AG04449 (cell line): ENCODE measurements at places on chromosomes 1 and 21.

DNA sequence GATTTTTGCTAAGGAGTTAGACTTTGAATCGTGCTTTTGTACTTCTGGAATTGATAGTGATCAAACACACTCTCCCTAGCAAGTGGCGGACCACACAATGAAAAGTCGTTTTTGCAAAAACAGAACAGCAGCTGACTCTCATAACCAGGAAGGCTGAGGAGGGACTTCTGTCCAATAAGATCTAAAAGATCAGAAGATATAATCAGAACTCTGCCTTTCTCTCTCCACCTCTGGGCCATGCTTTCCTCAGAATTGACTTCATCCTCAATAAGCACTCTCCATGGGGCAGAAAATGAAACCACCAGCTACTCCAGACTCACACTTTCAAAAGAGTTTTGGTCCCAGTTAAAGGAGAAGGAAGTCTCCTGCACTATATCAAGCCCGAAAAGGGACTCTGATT, 55.3 kb upstream of the SAMD13 start:
- no peak for DNase-seq

GRCh38 chr1:199529324-199529723, 498.2 kb upstream of the NR5A2 start:
- no peak for DNase-seq

GRCh38 chr21:45472445-45473365, 67.7 kb downstream of the COL18A1 start:
- no peak for DNase-seq

DNA sequence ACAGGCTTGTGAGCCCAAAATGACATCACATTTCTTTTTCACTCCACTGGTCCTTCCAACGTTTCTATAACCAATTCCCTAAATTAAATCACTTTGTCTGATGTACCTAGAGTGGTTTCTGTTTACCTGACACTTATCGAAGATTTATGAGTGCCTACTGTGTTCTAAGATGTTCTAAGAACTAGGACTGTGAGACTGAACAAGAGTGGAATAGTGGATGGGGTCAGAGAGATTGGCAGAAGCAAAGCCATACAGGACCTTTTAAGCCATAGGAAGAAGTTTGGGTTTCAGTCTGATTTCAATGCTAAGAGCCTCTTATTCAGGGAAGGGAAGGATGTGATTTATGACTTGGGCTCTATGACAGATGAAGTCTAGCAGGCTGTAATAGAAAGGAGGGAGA, 72.3 kb upstream of the LAPTM5 start:
- no peak for DNase-seq

GRCh38 chr1:200265104-200265503, 144.7 kb downstream of the ZNF281 start:
- no peak for DNase-seq

- no peak for DNase-seq
These were observed 27.1 kb downstream of the RIMS3 start for GRCh38 chr1:40638097-40639036.

- DNase-seq: peak; percentile 74
These were observed 24.3 kb upstream of the PLCH2 start for GRCh38 chr1:2451741-2452140.

DNA sequence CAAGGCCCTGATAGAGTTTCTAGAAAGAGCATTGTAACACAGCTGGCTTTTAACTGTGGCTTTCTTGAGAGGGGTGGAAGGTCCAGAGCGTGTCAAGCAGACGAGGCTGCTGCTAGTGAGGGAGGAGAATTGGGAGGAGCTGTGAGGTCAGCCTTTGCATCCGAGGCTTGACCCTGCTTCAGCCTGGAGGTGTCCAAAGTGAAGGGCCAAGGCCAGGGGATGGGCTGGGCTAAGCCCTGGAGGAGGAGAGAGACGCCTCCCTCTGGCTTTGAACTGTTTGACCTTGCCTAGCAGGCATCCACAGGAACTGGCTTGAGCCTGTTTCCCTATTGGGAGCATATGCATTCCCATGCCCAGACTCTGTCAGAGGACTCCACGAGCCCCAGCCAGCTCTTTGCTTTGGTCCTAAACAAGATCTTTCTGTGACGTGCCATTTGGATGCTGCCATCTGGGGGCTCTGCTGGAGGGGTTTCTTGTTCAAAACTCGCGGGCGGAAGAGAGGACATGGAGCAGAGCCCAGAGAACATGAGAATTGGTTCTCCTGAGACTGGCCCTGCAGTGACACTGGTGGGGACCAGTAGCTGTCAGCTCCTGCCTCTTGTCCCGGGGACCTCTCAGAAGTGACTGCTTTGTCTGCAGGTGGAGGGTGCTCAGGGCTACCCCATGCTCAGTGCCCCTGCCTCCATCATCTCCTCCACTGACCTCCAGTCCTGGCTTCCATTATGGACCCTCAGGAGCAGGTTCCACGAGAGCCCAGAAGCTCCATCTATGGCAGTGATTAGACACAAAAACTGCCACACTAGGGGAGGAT, 5.5 kb downstream of the ACTRT2 start:
- DNase-seq: no peak

DNA sequence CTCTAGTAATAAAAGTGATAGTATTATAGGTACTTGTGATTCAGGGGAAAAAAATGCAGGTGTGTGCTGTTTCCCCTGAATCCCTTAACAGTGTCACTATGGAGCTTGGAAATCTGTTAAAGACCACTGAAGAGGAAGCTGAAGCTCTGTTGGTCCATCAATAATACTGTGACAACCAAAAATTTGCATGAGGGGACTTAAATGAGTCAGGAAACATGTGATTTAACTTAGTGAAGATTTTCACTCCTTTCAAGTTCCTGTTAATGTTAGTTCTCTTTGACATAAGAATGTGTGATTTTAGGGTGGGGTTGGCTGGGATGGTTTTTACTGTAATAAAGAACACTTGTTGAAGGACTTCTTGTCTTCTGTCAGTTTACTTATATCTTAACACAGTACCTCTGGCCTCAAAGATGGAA, 32.0 kb downstream of the VANGL2 start:
- DNase-seq: no peak

DNA sequence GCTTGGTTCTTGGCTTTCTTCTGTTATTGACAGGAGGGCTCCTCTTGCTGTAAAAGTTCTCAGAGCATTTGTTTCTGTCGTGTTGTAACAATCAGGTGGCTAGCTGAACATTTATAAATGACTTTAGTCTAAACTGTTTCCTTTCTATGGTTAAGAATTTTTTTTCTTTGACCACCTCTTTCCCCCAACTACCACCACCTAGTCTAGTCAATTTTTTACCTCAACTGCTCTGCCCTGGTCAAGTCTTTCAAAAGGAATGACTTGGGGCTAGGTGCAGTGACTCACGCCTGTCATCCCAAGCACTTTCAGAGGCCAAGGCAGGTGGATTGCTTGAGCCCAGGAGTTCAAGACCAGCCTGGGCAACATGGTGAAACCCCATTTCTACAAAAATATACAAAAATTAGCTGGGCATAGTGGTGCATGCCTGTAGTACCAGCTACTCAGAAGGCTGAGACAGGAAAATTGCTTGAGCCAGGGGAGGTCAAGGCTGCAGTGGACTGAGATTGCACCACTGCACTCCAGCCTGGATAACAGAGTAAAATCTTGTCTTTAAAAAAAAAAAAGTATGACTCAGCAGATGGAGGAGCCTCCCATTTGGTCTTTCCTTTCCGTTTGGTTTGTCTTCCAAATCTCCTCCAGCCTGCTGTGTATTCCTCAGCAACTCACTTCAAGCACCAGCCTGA, 40.7 kb downstream of the MAP3K21 start:
- DNase-seq: no peak

GRCh38 chr21:28834335-28835238, 158.1 kb downstream of the LTN1 start:
- no peak for DNase-seq

GRCh38 chr1:76763738-76764137, 103.5 kb upstream of the ST6GALNAC5 start:
- DNase-seq: no peak

DNA sequence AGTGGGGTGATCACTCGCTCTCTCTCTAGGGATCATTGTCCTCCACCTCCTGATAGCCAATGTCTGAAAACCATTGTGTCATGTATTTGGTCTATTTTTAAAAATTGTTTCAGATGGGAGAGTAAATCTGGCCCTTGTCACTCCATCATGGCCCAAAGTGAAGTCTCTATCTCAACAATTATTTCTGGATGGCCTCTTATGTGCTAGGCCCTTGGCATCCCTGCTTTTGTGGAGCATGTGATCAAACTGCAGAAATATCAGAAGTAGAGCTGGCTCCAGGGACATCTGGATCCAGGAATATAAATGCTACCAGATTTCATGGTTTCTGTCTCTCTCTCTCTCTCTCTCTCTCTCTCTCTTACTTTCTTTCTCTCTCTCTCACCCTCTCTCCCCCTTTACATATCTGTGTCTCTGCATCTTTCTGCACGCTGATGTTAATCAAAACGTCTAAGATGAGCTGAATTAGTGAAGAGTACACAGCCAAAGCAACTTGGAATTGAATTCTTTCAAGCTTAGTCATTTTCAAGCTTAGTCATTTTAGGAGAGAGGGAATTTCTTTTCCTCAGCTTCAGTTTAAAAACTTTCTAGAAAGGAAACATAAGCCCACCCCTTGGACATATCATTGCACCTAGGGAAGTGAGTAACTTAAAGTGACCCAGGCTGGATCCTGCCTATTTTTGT, 47.4 kb upstream of the DOCK7 start:
- no peak for DNase-seq

GRCh38 chr1:17831597-17831996, 76.5 kb downstream of the ACTL8 start:
- peak; percentile 3 for DNase-seq

DNA sequence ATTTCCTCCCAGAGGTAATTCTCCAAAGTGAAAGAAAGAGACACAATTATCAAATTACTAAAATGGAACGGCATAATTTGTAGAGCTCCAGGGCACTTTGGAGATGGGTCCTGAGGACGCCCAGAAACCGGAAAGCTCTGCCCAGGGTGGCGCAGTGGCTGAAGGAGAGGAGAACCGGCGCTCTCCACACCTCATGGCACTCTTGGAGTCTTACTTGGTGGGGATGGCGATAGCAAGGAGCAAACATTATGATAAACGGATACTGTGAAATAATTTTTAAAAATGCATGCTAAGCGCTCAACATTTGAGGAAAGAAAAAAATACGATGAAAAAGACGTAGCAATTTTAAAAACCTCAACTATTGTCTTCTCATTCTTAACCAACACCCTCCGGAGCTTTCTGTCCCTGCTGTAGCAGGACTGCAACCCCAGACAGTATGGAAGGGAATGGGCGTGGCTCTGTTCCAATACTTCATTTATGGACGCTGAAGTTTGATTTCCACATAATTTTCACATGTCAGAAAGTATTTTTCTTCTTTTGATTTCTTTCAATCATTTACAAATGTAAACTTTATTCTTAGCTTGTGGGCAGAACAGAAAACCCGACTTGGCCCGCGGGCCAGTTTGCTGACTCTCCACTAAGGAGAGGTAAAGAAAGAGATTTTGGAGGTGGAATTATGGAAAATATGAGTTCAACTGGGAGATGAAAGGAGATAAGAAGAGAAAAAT, 1.1 kb downstream of the S100A11 start:
- no peak for DNase-seq

DNA sequence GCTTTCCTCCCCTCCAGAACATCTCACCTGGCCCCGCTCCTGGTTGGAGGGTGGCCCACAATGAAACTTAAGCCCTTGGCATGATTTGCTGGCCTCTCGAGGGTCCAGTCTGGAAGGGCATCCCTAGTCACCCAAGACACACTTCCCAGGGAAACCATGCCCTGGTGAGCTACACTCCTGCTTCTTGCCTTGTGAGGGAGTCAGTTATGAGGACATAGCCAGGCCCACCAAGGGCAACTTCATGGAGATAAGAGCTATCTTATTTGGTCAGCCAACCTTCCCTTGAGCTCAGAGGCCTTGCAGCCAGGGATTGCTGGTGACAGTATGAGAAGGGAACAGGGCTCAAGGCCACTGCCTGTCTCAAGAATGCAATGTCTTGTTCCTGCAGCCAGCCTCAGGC, 9.7 kb downstream of the TNR start:
- no peak for DNase-seq

DNA sequence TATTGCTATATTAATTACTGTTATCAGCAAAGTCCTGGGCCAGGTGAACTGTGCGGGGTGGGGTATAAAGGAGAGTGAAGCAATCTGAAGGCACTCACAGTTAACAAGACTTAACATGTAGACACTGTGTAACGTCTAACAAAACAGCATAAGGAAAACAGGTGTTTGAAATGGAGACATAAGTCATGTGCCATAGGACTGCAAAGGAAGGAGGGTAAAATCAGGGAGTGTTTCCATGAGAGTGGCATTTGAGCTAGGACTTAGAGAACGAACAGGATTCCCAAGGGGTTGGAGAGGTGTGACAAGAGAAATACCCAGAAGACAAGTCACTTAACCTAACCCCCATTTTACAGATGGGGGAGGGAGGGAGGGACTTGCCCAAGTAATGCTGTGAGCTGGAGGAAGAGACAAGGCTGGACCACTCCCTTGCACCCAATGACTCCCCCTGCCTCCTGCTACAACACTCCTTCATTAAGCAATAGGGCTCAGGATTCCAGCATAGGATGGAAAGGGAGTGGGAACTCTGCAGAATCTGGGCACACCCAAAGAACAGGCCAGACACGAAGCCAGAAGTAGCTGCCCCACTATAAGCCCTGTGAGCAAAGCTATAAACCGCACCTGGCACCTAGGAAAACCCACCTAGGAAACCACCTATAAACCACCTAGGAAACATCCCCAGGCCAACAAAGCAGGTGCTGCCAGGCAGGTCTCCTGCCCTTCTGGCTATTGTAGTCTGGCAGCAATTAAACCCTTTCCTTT, 6.6 kb downstream of the PEF1 start:
- no peak for DNase-seq

- no peak for DNase-seq
These were observed 209.9 kb downstream of the FAF1 start for GRCh38 chr1:50750021-50750619.

DNA sequence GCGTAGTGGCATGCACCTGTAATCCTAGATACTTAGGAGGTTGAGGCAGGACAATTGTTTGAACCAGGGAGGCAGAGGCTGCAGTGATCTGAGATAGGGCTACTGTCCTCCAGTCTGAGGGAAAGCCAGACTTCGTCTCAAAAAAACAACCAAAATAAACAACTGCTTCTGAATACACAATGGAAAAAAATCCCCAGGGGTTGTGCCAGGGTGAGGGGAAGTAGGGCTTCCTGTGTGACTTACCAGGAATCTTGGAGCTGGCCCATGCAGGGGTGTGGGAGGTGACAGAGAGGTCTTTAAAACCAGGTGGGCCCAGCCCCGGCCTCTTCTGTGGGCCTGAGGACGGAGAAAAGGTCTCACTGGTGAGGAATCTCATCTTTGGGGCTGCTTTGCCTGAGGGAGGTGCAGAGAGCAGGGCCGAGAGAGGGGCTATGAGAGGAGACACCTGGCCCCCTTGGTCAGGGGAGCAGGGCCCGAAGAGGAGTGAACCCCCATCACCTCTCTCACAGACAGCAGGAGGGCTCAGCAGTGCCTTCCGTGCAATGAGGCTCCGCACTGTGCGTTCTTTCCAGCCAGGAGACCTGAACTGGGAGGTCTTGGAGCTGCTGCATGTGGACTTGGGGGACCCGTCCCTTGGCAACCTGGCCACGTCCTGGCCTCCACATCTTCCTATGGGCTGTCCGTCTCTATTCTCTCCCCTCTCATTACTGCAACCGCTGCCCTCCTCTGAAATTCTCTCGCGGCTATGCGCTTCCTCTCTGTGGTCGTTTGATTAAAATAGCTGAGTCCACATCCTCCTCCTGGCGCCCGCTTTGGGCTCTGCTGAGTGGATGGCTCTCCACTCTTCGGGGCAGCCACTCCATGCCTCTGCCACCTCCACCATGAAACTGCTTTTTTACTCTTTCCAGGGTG, 10.7 kb downstream of the PLA2G5 start:
- no peak for DNase-seq
